Fibroblast of pulmonary artery (primary cell): ENCODE measurements at places on chromosomes 5 and 9.
A peak's percentile ranks its signal among the peaks of the same experiment; 100 is the strongest.

DNA sequence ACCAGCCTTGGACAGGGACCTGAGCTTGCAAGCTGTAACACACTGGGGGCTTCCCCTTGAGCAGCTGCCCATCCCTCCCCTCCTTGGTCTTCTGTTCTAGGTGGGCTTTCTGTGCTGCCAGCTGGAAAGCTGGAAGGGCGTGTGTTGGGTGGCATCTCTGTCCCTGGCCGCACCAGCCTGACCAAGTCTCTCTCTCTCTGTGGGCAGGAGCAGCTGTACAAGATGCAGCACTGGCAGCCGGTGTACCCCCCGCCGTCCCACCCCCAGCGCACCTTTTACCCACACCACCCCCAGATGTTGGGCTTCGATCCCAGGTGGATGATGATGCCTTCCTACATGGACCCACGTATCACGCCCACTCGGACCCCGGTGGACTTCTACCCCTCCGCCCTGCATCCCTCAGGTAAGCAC is 32.1 kb upstream of the POMT1 start:
- no peak for DNase-seq

GRCh38 chr5:134304306-134304705 is 62.7 kb downstream of the CDKL3 start:
- DNase-seq = no peak

GRCh38 chr9:105658351-105658750 is 3.9 kb upstream of the TAL2 start:
- DNase-seq = no peak

GRCh38 chr5:172395483-172395882 is 58.8 kb downstream of the SH3PXD2B start:
- no peak for DNase-seq

GRCh38 chr9:111038331-111039230 is at the start of gene LPAR1:
TSS of gene LPAR1 (minus strand) at chr9:111038470. CDS start at chr9:110972117, 66,353 bp downstream.
- peak; percentile 59 for DNase-seq

DNA sequence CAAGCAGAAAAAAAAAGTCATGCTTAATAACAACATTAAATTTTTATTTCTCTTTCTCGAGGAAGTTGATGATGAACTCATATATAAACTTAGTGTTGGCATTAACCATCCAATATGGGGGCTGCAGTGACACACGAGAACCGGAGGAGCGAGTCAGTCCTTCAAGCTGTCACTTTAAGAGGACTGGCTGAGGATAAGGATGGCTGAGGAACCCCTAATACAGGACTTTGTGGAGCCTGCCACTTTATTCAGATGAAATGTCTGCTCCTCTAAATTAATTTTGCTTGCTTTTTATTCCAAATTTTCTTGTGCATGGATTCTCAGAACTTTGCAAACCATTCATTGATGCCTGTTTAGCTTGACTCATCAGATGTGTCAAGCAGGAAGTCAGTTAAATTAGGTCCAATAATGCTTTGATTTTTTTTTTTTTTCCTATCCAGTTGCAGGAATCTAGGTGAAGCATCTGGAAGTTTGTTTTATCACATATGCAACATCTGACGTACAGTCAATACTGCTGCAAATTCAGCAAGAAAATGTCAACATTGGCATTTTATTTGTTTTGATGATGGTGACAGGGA is 144.2 kb upstream of the COL5A1 start:
- DNase-seq = no peak

- no peak for DNase-seq
Measured at GRCh38 chr9:86508208-86508903, 154.1 kb upstream of the TUT7 start.

DNA sequence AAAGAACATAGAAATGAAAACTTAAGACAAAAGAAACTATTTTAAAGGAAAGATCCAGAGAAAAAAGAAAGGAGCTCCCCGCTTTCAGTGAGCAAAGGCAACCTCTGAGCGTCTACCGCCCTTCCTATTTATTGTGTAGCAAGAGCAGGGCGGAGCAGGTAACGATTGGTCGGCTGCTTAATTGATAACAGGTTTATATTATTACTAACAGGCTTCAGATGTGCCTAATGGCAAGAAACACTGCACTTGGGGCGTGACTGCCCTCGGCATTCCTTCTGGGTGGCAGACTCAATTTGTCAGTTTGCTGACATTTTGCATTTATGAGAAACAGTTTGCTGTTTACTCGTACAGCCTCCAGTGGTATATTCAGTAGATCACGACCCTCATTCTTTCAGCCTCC is 482.7 kb upstream of the C9orf72 start:
- no peak for DNase-seq

- DNase-seq = peak; percentile 33
Measured at GRCh38 chr5:77301447-77301883, 91.0 kb downstream of the PDE8B start.

DNA sequence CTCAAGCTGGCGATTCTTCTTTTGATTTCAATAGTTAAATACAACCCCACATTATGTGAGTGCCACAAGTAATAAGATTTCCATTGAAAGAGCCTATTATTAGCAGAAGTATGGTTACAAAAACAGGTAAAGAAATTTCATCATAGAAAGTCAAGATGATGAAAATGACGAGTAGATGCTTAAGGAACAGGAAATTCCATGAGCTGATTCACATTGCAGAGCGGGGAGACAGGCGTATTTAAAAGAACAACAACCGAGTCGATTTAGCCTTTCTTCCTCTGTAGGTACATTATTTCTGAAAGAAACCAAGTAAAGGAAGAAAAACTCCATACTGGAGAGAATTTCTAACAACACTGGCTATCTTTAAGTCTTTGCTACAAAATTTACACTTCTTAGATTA is 310.4 kb downstream of the SLF1 start:
- DNase-seq = peak; percentile 40

DNA sequence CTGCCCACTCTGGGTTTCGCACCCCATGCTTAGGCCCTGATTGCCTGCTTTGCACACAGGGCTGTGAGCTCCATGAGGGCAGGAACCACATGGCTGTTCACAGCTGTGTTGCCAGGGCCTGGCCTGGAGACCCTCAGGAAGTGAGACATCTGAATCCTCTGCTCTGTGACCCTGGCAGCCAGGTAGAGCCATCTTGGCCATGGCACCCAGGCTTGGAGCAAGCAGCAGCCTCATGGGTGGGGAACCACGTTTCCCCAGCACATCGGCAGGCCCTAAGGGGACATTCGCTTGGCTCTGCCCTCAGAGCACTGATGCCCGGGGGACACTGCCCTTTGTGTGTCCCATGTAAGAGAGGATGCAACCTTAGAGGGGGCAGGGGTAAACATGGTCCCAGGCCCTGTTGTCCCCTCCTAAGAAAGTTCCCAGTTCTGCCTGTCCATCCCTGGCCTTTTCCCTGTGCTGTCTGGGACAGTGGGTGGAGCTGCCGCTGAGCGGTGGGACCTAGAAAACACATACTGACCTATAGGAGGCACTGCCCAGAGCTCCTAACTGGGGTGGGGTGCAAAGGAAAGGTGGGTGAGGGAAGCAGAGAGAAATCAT is 144.1 kb upstream of the IER5L start:
- no peak for DNase-seq

DNA sequence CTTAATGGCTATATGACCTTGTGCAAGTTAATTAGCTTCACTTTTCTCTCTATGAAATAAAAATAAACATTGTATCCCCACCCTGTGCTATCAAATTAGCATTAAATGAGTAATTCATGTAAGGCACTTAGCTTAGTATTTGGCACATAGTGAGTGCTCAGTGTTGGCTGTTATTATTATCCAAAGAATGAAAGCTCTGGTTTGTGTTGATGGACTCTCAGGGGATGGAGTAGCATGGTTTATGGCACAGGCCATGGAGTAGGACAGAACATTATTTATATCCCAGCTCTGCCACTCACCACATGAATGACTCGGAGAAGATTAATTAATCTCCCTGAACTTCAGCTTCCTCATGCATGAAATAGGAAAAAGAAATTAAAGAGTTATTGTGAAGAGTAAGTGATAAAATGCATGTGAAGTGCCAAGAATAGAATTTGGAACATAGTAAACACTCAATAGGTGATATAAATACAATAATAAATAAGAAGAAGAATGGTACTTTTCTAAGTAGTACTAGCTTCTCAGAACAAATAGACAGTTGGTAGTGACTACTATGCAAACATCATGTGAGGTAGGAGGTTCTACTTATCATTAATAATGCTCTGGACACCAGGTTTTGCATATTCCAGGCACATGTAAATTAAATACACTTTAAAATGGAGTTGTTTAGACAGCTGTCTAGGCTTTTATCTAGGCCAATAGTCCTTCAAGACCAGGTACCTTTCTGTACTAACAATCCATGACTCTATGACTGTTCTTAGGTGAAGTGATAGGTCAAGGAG is 146.4 kb downstream of the GRIA1 start:
- no peak for DNase-seq

- no peak for DNase-seq
Measured at GRCh38 chr9:124928116-124928515, 12.8 kb downstream of the GOLGA1 start.

DNA sequence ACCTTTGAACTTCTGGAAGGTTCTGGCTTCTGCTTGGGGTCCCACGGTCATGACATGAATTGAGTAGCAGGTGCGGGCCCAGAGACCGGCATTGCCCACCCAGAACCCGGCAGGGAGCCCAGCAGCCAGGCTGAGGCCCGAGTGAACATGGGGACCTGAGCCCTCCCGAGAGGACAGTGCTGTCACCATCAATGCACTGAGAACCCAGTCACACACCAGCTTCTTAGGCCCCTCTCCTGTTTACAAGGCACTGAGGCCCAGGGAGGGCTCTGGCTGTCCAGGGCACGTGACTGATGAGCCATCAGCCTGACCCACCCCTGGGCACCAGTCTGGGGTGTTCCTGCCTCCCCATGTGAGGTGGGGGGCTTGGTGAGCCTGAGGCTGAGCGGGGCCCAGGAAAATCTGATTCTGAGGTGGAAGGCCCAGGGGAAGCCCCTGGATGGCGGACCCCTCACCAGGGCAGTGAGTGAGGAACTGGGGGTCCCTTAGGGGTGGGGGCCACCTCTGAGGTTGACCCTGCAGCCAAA is 60.3 kb upstream of the RNU6ATAC start:
- DNase-seq = no peak

GRCh38 chr5:64213531-64213930 is 47.9 kb downstream of the RNF180 start:
- no peak for DNase-seq

GRCh38 chr9:133163504-133164172 is at the start of gene GBGT1:
TSS of gene GBGT1 (minus strand) at chr9:133163914. CDS start at chr9:133162412, 1,502 bp downstream.
- peak; percentile 11 for DNase-seq

GRCh38 chr9:70806875-70807274 is 314.5 kb downstream of the TRPM3 start:
- DNase-seq = no peak

GRCh38 chr5:115336201-115336720 is 39.8 kb upstream of the CCDC112 start:
- DNase-seq = no peak

DNA sequence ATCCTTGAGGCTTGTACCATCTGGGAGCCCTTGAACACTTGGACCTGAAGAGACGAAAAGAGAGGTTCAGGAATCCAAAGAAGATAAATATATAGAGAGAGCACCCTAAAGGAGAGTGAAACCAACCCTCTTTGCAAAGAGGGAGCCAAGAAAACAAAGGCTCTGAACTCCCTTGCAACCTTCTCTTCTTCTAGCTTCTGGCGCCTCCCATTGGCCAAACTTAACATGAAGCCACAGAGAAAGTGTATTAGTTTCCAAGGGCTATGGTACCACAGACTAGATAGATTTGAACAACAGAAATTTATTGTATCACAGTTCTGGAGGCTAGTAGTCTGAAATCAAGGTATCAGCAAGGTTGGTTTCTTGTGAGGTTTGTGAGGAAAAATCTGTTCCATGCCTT is 175.1 kb downstream of the HCN1 start:
- DNase-seq = peak; percentile 29

DNA sequence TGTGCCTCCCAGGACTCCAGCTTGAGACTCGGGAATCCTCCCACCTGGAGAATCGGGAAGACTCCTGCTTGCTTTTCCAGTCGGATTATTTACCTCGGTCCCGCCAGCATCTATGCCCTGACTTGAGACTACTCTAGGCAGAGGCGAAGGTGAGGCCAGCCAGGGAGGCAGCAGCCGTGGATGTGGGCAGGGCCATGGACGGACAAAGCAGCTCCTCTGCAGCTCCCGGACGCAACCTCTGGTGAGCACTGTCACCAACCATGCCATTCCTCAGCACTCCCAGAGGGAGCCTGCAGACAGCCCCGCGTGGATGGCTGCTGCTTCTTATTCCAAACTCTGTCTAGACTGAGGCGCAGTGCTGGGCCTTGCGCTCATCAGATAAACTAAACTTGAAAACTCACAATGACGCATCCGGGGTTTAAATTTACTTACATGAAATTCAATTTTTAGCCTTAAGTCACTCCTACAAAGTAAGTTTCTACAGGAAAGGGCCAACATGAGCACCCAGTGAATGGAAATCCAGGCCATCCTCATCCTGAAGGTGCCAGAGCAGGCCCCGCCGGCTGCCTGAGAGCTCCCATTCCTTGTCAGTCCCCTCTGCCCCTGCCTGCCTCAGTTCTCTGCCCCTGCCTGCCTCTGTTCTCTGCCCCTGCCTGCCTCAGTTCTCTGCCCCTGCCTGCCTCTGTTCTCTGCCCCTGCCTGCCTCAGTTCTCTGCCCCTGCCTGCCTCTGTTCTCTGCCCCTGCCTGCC is 17.8 kb downstream of the MED10 start:
- no peak for DNase-seq

DNA sequence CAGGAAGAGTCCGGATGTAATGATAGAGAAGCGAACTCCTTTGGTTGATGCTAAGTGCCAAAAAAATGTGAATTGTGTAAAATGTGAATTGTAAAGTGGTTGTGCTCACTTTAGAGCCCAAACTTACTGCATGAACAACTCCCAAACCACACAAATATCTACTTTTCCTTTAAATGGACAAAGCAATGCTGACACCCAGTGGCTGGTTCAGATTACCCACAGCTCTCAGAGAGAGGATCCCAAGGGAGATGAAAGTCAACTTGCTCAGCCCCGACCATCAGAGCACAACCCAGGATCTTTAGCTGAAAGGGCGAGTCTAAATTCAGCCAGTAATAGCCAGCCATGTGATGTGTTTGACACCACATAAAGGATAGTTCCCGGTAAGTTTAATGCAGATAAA is 133.7 kb downstream of the NMUR2 start:
- peak; percentile 1 for DNase-seq

GRCh38 chr9:133248726-133249295 is 26.2 kb downstream of the ABO start:
- no peak for DNase-seq

DNA sequence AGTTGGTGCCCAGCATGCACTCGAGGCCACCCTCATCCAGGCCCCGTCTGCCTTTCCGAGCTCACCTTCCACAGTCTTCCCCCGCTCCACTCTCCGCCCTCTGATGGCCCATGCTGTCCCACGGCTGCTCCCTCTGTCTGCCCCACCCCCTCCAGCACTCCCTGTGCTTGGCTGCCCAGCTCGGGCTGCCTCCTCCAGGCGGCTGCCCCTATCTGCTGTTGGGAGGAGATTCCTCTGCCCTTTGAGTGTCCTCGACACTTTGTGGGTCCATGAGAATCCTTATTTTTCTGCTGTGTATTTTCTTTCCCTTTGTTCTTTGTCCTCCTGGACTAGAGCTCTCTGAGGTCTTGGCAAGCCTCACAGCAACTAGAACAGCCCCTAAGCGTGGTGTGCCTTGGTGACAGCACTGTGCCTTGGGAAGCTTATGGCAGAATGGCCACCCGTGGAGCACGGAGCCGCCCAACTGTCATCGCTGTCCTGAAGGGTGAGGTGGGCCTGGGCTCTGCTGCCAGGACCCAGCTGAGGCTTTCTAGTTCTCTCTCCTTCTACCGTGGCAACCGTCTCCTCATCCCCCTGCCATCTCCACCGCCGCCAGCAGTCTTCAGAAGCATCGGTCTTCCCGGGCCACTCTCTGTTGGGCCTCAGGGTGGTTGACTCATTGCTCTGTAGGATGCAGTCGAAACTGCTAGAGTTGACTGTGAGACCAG is 5.2 kb downstream of the NTMT1 start:
- DNase-seq = peak; percentile 26

GRCh38 chr5:40485021-40485998 is 194.4 kb upstream of the PTGER4 start:
- DNase-seq = no peak
